Activated CD4-positive, alpha-beta T cell treated with anti-CD3 and anti-CD28 coated beads, Interleukin-2, amount 10 ng/mL, durations not matched to agents 7 days and 5 days (primary cell): ENCODE measurements at places on chromosomes 6 and 20. TPM values are rescaled to one million over a fixed set of nuclear protein-coding genes. Genes with fewer than 3 reads are reported as not detected.
A peak's percentile ranks its signal among the peaks of the same experiment; 100 is the strongest.

The HUS1B gene
- total RNA-seq = 1.6 TPM

The PNPLA1 gene
- total RNA-seq = not detected

The TGIF2 gene
- total RNA-seq = 26.0 TPM

The ZBP1 gene
- 28.3 TPM for total RNA-seq

The DEFB112 gene
- total RNA-seq = not detected

The HDGFL1 gene
- not detected for total RNA-seq

DNA sequence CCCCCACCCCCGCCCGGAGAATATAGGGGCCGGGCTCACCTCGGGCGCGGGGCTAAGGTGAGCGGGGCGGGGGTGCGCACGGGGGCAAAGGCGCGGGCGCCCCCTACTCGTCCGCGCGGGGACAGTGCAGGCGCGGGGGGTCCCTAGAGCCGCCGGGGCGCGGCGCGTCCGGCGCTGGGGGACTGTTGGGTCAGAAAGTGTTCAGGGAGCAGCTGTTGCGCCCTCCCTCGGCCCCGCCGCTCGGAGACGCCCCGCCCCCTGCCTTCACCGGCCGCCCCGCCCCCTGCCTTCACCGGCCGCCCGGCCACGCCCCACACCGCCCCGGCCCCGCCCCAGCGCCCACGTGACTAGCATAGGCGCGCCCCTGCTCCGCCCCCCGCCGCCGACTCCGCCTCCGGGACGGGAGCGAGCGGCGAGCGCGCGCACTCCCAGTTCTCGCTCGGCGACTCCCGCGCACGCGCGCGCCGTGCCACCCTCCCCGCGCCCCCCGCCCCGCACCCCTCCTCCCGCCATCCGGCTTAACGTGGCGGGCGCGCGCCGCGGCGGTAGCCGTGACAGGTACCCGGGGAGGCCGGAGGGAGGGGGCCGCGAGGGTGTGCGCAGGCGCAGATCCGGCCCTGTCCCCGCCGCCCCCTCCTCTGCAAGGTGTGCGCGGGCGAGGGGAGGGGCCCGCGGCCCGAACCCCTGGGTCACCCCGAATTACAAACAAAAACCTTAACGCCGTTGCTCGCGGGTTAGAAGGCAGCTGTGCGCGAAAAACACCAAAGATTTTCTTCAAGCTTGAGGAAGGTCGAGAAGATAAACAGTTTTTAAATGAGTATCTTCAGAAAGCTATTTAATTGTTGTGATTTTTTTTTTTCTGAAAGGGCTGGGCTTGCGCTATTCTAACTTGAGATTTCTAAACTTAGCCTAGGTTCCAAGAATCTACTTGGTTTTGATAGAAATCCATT, 704 bp upstream of the ZNF217 start:
- peaks cover 49% of the 10 kb centered on the region for H3K36me3 ChIP-seq
- H3K27ac ChIP-seq = peak overlapping the region; percentile 96
- peak; percentile 96 for DNase-seq
- peak overlapping the region; percentile 99 for H3K4me3 ChIP-seq
- no peaks in the 10 kb centered on the region for H3K27me3 ChIP-seq

- no peaks in the 10 kb centered on the region for H3K36me3 ChIP-seq
- peaks cover 19% of the 10 kb centered on the region for H3K27me3 ChIP-seq
- no peaks in the 10 kb centered on the region for H3K4me1 ChIP-seq
- no peak overlapping the region for H3K4me3 ChIP-seq
Observed at GRCh38 chr6:163952005-163952404, 537.5 kb downstream of the QKI start.

- peaks cover 3% of the 10 kb centered on the region for H3K27me3 ChIP-seq
- H3K27ac ChIP-seq = peak overlapping the region; percentile 91
- peaks cover 17% of the 10 kb centered on the region for H3K36me3 ChIP-seq
- peaks cover 63% of the 10 kb centered on the region for H3K4me1 ChIP-seq
Observed at GRCh38 chr6:31401403-31401802, 2.0 kb upstream of the MICA start.

DNA sequence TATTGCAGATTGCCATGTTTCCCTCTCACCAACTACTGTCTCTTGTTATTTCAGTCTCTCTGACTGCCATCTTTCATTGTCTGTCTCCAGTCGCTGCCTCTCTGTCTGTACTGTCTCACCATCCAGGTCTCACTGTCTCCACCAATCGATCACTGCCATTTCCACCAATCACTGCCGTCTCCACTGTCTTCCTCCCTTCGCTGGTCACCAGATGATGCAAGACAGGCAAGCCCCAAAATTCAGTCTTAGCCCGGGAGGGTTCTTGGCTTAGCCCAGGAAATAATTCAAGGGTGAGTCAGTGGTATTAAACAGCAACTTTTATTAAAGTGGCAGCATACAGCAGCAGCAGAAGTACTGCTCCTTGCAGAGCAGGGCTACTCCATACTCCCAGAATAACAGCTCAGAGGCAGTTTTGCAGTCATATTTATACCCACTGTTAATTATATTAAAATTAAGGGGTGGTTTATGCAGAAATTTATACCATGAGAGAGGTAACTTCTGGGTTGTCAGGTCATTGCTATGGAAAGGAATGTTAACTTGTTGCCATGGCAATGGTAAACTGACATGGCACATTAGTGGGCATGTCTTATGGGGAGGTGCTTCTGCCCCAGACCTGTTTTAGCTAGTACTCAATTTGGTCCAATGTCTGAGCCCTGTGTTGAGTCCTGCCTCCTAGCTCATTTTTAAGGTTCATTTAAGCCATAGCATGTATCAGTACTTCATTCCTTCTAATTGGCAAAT, 23.0 kb upstream of the ECHDC1 start:
- no peaks in the 10 kb centered on the region for H3K36me3 ChIP-seq
- H3K4me1 ChIP-seq = no peaks in the 10 kb centered on the region
- peaks cover 2% of the 10 kb centered on the region for H3K27me3 ChIP-seq

DNA sequence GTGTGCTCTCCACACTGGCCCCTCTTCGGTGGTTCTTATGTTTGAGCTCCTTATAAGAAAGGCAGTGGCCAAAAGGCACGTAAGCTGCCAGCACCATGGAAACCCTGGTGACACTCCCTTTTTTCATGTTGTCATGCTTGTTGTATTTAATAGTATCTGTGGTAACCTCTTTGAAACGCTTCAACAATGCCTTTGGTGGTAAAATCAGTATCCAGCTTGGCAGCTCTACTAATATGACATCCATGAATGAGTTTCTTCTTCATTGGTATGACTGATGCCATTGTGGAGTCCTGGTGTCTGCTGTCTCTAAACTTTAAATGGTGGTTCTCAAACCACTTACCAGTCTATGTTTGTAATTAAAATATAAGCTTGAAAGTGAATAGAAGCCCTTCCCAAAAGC, 10.7 kb upstream of the MYLK2 start:
- no peak for DNase-seq
- H3K4me1 ChIP-seq = peaks cover 10% of the 10 kb centered on the region
- peaks cover 31% of the 10 kb centered on the region for H3K36me3 ChIP-seq
- no peak overlapping the region for H3K4me3 ChIP-seq

DNA sequence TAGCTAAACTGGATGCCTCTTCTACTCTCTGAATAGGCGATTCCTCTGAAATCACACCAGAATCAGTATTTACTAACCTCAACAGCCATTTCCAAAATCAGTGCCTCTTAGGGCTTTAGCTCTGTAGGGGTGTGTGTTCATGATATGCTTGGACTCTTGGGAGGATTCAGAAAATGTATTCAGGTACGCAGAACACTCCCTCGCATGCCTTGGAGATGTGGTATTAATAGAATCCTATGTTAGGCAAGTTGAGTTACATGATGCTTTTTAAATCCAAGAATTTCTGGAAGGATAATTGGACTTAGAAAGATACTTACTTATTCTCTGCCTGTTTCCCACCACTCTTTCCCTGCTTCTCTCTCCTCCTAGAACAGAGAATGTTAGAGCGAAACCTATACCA, 31.8 kb upstream of the PBOV1 start:
- no peaks in the 10 kb centered on the region for H3K36me3 ChIP-seq
- H3K27me3 ChIP-seq = peaks cover 9% of the 10 kb centered on the region
- H3K4me1 ChIP-seq = no peaks in the 10 kb centered on the region
- no peak for DNase-seq
- H3K4me3 ChIP-seq = no peak overlapping the region
- no peak overlapping the region for H3K27ac ChIP-seq

DNA sequence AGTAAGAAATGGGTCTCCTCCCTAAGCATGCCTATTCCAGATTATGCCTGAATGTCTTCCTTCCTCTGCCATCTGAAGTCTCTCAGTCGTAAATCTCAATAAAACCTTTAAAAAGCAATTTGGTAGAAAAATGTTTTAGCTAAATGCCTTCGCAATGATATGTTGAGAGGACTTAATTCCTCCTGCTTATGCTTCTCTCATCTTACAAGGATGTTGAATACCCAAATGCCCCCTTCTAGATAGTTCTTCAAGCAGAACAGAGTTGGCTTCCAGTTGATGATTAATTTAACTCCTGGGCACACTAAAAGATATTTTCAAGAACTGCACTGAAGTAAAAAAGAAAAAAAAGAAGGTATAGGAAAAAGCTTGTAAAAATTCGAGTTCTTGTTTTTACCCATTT, 275.0 kb upstream of the SPTLC3 start:
- H3K36me3 ChIP-seq = no peaks in the 10 kb centered on the region
- DNase-seq = no peak
- H3K4me3 ChIP-seq = no peak overlapping the region

DNA sequence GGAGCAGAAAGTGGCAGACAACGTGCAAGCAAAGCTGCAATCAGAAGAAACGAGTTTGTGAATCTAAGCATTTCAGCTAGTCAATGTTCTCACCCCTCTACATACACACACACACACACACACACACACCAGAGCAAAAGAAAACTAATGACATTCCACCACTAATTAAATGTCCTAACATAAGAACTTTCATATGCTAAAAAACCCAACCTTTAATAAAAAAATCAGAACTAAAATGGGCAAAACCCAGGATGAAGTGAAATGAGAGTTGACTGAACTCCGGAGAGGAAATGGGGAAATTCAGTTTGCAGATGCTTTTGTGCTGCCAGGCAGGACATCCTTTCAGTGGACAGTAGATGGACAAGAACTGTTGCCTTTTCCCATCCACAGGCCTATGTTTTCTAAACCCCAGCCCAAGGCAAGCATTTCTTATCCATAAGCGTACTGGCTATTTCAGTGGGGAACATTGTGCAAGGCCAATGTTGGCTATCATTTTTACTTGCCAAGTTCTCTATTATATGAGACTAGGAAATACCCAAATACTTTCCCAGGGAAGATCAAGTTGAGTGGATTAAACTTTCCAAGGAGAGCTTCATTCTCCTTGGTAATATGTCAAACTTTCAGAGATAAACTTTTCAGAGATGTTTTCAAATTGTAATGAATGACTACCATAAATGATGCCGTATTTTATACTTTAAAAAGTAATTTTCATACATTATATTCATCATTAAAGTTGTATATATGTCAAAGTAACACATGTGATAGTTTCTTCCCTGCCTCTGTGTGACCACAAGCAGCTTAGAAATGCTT, 27.3 kb downstream of the RIN2 start:
- H3K27ac ChIP-seq = no peak overlapping the region
- no peaks in the 10 kb centered on the region for H3K36me3 ChIP-seq
- H3K4me3 ChIP-seq = no peak overlapping the region
- H3K27me3 ChIP-seq = peaks cover 3% of the 10 kb centered on the region
- H3K4me1 ChIP-seq = no peaks in the 10 kb centered on the region

- H3K27ac ChIP-seq = no peak overlapping the region
- no peak overlapping the region for H3K4me3 ChIP-seq
Observed at GRCh38 chr6:73145690-73146089, 79.6 kb downstream of the KHDC1L start.

DNA sequence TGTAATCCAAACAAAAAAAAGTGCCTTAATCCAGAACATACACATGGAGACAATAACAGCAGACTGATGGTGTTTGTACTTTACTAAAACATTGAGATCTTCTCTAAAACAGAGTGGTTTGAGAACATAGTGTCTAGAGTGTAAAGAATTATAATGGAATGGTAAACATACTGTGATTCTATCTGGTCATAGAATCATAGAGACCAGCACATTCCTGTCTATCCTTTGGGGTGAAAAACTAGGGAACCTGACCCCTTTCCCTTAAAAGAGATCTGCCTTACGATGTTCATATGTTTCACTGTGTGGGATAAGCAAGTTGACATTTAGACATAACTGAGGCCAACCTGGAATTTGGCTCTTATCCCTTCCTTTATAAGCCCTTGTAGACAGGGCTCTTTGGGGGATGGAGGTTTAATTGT, 55.7 kb downstream of the TRMT11 start:
- no peak for DNase-seq
- no peaks in the 10 kb centered on the region for H3K27me3 ChIP-seq
- H3K36me3 ChIP-seq = peaks cover 36% of the 10 kb centered on the region
- H3K4me1 ChIP-seq = peaks cover 4% of the 10 kb centered on the region
- H3K4me3 ChIP-seq = no peak overlapping the region

DNA sequence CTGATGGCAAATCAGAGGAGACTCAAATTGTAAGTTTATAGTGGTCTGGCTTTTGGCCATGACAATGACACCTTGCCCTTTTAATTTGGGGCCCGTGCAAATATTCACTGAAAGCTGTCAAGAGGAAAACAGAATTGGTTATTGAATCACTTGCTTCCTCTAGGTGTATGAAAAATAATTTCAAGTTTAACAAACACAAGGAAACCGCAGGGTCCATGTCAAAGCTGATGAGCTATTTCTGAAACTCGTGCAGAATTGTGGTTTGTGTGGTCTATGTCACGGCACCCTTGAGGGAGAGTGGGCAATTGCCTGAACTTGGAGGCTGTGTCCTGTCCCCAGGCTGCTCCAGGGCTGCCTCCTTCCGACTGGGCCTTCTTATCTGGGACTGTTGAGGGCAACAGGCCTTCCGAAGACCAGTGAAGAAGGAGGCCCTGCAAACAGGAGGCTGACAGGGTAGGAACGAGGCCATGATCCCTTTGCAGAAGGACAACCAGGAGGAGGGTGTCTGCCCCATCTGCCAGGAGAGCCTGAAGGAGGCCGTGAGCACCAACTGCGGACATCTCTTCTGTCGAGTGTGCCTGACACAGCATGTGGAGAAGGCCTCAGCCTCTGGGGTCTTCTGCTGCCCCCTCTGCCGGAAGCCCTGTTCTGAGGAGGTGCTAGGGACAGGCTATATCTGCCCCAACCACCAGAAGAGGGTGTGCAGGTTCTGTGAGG, 788 bp downstream of the TRIM40 start:
- H3K27ac ChIP-seq = no peak overlapping the region
- peaks cover 13% of the 10 kb centered on the region for H3K4me1 ChIP-seq
- no peaks in the 10 kb centered on the region for H3K36me3 ChIP-seq
- H3K4me3 ChIP-seq = no peak overlapping the region
- no peak for DNase-seq

GRCh38 chr6:13472099-13472498, 15.3 kb downstream of the GFOD1 start:
- H3K27me3 ChIP-seq = no peaks in the 10 kb centered on the region
- H3K4me3 ChIP-seq = no peak overlapping the region
- no peak for DNase-seq
- H3K4me1 ChIP-seq = no peaks in the 10 kb centered on the region
- peaks cover 7% of the 10 kb centered on the region for H3K36me3 ChIP-seq

DNA sequence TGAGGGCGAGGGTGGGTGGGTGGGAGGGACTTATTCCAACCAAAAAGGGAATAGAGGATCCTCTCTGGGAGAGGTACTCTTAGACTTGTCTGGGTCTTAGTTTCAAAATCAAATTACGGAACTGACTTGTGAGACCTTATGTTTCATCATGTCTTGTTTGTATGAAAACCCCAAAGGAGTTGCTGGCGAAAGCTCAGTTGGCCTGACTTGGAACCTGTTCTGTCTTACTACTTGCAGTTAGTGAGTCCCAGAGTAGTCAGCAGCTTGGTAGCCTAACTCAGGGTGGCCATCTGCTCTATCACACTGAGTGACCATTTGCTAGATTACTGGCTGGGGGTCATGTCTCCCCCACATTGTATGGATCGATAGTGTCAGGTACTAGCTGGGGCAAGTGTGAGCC, 114.9 kb upstream of the MOCS1 start:
- peaks cover 2% of the 10 kb centered on the region for H3K27me3 ChIP-seq
